NCI-H510A (cell line): ENCODE measurements at places on chromosomes 12 and 14.

GRCh38 chr12:117967512-117967911, 1.3 kb downstream of the KSR2 start:
- no peak for DNase-seq

DNA sequence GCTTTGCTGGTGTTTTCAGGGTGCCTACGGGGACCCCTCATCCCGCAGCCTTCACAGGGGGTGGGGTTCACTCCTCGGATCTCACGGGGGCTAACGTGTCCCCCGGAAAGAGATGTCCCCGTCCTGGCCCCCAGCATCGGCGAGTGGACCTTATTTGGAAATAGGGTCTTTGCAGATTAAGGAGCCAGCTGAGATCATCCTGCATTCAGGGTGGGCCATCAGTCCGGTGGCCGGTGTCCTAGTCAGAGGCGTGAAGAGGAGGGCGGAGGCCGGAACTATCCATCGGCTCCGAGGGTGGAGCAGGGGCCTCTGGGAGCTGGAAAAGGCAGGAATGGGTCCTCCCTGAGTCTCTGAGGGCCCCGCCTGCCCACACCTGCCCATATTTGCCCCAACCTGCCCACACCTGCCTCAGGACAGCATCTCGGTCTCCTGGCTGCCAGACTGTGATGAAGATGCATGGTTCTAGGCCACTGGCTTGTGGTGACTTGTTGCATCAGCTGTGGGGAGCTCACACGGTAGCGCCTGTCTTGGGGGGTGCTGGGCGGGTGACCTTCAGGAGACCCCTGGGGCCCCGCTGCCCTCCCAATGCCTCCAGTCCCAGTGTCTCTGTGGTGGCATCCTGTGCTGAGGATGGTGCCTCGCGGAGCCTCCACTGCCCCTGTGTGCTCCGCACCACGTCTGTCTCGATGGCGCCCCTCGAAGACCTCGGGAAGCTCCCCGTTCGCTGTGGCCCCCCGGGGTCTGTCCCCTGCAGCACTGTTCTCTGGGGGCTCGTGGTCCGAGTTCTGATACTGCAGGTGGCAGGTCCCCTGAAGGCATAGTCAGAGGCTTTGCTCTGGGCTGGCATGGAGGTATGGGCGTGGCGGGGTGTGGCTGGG, 14.7 kb downstream of the NOC4L start:
- no peak for DNase-seq

- no peak for DNase-seq
Observed at GRCh38 chr14:68987653-68988036, 8.5 kb upstream of the ACTN1 start.

GRCh38 chr14:106802413-106803364, 1276.3 kb downstream of the TMEM121 start:
- DNase-seq: peak; percentile 16

DNA sequence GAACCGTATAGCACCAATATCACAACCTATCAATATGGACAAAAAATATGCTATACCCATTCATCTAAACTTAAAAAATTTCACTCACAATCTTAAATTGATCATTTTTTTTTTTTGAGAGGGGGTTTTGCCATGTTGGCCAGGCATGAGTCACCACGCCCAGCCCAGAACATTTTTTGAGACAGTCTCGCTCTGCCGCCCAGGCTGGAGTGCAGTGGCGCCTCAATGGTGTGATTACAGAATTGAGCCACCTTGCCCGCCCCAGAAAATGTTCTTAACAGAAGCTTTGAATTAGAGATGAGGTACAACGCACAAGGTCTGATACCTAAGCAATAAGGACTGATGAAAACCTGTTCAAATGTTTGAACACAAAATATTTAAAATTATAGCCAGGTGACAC, 15.8 kb upstream of the ATP5F1B start:
- DNase-seq: no peak

DNA sequence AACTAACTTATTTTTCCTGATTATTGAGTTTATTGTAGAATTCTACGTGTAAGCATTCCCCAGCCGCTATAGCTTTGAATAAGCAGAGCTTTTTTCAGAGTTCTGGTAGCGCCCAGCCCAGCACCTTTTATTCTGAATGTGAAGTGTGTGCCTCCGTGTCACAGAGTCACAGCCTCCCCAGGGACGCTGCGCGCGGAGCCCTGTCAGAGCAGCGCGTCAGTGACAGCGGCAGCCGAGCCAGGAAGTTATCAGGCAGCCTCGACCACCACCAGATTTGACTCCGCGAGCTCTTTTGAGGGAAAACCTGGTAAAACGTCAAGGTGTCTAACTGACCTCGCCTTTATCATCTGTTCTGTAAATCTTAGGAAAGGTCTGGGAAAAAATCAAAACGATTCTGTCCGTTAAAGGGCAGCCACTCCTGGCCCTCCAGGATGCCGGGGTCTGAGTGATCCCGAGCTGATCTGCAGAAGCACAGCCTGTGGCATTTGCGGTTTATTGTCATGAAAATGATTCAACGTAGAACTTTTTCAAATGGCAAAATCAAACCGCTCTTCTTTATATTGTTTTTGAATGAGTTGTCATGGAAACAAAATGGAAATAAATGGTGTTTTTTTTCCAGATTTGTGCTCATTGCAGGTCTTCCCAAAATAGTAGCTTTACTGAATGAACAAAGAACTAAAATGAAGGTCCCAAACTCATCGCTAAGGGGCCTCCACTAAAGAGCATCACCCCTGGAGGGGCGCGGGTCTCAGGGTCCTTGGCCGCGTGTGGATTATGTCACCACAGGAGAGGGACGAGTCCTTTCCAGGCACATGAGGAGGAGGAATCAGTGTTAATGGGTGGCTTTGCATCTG, 43.1 kb upstream of the MMP17 start:
- DNase-seq: no peak

- DNase-seq: no peak
Observed at GRCh38 chr12:41067941-41068645, 120.0 kb upstream of the PDZRN4 start.

GRCh38 chr12:53381731-53382630, 2.0 kb downstream of the SP1 start:
- DNase-seq: peak; percentile 5
